ENCODE measurements at places on chromosomes 5 and 9.

- no peak for DNase-seq
Measured at GRCh38 chr9:134040176-134040565, 14.9 kb downstream of the BRD3OS start.

GRCh38 chr9:109730228-109730627, 49.8 kb upstream of the PALM2AKAP2 start:
- no peak for DNase-seq

DNA sequence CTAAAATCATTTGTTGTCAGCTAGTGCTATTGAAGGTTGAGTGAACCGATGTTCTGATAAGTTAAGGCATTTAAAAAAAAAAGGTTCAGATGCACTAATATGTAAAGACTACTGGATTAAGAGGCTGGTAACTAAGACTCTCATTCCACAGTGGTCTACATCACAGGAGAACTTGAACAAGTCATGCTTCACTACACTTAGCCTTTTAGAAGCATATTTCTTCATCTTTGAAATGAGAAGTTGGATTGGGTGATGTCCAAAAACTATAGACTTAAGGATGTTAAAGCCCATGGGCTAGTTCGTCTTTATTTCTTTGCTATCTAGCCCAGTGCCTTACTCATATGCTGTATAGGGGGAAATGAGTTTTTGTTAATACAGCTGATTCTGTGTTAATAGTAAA, 107.2 kb downstream of the NDUFS4 start:
- no peak for DNase-seq

- no peak for DNase-seq
Measured at GRCh38 chr9:18396102-18396728, 77.7 kb upstream of the ADAMTSL1 start.

DNA sequence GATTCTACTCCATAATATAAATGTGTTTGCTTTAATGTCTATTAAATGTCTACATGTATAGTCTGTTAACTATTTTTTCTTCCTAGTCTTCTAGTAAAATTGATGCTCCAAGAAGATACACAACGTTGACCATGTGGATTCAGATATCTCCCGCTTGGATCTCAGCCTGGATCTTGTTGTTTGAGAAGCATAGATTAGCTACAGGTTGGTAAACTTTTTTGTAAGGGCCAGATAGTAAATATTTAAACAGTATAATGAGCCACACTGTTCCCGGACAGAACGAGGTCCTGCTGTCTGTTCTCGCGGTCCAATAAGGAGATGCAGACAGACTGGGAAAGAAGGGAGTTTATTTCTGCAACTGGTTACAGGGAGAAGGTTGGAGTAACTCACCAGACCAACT, 86.2 kb upstream of the IL12B start:
- DNase-seq = no peak

GRCh38 chr9:79215821-79216220, 355.9 kb upstream of the TLE4 start:
- no peak for DNase-seq

DNA sequence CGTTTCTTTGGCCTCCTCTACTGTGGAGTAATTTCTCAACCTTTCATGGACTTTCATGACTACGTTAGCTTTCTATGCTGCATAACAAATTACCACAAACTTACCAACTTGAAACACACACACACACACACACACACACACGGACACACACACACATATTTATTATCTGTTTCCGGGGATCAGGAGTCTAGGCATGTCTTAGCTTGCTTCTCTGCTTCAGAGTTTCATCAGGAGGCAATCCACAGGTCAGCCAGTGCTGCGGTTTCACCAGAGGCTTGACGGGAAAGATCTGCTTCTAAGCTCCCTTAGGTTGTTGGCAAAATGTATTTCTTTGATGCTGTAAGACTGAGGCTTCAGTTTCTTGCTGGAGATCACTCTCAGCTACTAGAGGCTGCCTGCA, 59.0 kb upstream of the C9orf72 start:
- DNase-seq = no peak

DNA sequence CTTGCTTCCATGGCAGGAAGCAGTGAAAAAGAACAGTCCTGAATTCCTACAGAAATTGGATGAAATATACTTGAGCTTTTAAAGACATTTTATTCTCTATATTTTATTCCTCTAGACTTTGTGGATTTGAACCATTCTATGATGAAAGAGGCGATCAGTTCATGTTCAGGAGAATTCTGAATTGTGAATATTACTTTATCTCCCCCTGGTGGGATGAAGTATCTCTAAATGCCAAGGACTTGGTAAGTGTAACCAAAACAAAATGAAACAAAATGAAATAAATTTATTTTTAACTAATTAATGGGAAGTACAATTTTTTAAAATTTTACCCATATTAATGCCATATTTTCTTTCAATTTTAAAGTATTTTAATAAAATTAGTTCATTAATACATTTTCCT, 34.1 kb downstream of the STARD4 start:
- DNase-seq = no peak

DNA sequence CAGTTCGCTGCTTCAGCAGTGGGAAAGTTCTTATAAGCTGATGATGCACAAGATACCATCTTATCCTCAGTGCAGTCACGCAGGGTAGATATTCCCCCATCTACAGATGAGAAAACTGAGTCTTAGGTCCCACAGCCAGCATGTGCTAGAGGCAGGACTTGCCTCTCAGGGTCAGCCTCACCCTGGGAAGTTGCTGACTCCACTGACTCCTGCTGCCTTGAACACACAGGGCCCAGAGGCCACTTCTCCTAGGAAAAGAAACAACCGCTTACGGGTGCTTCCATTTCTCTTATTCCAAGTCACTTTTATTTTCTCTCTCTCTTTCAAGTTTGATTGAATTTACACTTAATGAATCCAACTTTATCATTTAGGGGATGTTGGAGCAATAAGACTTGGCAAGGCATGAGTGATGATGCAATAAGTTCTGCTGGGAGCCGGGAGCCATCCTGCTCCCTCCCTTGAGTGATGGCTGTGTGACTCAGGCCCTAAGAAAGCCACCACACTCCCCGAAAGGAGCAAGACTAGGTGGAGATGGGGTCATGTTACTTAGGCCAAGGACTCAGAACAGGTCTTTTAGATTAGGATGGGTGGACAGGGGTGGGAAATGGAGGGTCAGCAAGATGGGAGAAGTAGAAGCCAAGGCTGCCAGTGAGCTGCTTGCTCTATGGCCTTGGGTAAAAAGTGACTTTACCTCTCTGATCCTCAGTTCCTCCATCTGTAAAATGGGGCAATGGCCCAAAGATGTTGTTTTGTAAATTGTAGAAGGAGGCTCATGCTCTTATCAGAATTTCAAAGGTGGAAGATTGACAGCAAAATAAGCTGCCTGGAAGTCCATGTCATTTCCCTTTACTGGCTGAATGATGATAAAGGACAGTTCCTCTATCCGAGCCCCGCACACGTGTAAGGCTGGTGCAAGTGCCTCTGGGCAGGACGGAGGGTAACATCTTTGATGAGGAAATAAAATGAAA, 67.4 kb upstream of the ZNF618 start:
- peak; percentile 47 for DNase-seq

- no peak for DNase-seq
Measured at GRCh38 chr5:148491015-148491792, 107.4 kb downstream of the FBXO38 start.

- no peak for DNase-seq
Measured at GRCh38 chr5:135576075-135576599, 2.7 kb downstream of the CXCL14 start.

- no peak for DNase-seq
Measured at GRCh38 chr5:160466889-160467554, 45.4 kb downstream of the PTTG1 start.

- no peak for DNase-seq
Measured at GRCh38 chr9:136658849-136659535, 3.7 kb upstream of the EGFL7 start.

DNA sequence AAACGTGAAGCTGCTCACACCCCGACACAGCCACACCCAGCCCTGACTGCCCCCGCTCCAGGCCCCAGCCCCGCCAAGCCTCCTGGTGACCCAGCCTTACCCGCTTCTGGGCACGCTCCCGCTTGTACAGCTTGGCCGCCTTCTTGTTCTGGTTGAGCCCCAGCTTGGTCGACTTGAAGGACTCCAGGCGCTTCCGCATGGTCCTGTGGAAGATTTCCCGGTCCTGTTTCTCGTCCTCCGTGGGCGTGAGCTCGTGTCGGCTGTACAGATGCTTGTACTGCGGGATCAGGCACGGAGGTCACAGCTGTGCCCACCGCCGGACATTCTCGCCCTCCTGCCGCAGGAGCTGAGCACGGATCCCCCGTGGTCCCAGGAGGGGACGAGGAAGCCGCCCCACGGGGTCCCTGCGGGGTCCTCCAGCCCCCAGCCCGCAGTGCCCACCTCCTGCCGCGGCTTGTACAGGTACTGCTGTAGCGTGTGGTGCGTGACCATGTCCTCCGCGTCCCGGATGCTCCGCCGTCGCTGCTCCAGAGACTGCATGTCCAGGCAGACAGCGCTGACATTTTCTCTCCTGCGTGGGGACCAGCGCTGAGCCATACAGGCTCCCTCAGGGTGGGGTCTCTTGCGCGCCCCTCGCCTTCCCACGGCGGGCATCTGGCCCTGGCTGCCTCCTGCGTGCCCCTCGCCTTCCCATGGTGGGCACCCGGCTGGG, 33.3 kb downstream of the EXOC3 start:
- no peak for DNase-seq

- DNase-seq = no peak
Measured at GRCh38 chr9:35935755-35936509, 22.0 kb downstream of the OR2S2 start.

- DNase-seq = no peak
Measured at GRCh38 chr9:5364294-5365024, 24.8 kb upstream of the RLN1 start.

- DNase-seq = no peak
Measured at GRCh38 chr9:68727636-68728035, 22.6 kb downstream of the PIP5K1B start.

GRCh38 chr9:89678396-89679015, 73.7 kb downstream of the GADD45G start:
- no peak for DNase-seq

DNA sequence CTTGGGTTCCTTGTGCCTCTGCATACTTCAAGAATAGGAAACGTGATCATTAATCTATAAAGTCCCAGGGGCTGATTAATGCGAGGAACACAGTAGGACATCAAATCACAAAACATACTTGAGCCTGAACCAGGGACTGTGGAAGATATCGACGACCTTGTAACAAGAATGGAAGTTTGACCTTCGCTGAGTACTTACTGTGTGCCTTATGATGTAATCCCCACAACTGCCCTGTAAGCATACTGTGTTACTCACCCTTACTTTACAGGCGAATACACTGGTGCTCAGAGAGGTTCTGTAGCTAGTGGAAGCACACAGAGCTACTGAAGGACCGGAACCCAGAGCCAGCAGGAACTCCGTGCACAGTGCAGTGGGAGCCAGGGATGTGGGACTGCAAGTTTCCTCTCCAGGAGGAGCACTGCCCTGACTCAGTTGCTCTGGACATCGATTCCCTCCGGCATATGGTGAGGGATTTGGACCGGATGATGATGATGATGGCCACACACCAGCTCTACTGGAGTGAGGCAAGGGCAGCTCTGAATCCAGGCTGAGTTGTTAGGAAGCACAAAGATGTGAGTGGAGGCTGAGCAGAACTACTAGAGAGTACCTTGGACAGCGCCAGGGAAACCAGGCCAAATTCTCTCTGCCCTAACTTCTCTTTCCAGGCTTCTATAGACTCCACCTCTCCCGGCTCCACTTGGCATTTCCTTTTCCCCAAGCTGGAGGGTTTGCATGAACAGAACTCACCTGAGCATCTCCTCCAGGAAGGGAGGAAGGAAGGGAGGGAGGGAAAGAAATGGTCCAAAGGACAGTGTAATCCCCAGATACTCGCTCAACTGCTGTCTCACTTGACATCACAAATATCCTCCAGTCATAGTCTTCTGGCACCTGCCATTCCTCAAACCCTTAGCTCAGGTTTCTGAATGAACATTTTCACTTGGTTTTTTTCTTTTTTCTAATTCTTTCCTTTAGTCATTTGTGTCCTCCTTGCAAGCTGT, 1.5 kb upstream of the GABBR2 start:
- DNase-seq = no peak

- DNase-seq = no peak
Measured at GRCh38 chr9:110951805-110952539, 86.3 kb downstream of the LPAR1 start.

DNA sequence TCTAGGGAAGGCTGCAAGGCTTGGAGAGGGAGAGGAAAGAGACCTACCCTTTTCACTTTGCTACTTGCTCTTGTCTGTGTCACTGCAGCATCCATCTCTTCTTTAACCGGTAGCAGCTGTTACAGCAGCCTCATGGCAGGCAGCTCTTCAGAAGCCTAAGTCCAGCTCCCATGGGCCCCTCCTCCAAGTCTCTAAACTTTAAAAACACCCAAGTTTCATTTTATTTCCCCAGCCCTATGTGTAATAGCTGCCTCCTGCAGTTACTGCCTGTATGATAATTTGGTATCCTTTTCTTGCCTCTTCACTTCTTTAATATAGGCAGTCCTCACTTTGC, 313.1 kb upstream of the PIK3R1 start:
- DNase-seq = no peak

- DNase-seq = no peak
Measured at GRCh38 chr9:3271157-3271556, 254.6 kb downstream of the RFX3 start.

- no peak for DNase-seq
Measured at GRCh38 chr5:147830035-147830434, 1.4 kb downstream of the SPINK1 start.

DNA sequence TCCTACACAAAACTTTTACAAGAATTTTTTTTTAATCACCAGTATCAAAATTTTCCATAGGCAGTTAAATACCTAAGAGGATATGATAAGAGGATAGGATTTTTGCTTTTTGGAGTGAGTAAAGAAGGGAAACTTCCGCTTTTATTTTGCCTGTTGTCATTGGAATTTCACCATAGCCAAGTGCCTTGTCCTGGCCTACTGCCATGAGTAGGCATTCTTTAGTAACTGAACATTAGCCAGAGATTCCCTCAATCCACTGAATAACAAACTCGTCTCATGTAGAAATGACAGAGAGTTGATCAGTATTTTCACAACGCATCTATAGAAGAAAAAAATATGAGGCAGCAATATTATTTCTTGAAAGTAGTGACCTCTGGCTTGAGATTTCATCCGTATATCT, 289.6 kb upstream of the ADAMTSL1 start:
- DNase-seq = no peak

GRCh38 chr9:88531920-88532698, 2.9 kb upstream of the NXNL2 start:
- peak; percentile 67 for DNase-seq

DNA sequence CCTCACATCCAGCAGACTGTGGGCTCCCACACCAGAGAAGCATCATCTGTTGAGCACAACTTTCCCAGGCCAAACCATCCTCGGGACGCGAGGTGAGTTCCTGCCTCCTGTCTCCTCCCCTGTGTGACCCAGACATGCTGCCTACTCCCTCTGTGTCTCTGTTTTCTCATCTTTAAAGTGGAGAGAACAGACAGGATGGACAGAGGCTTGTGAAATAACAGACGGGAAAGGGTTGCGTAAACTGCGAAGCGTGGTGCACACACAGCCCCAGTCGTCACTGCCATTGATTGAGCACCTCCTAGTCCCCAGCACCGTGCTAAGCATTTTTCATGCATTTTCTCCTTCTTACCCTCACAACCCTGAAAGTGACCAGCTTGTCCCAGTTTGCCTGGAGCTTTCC, 52.1 kb upstream of the LMX1B start:
- DNase-seq = no peak

GRCh38 chr5:160441311-160441781, 19.7 kb downstream of the PTTG1 start:
- DNase-seq = peak; percentile 63
